ENCODE measurements at places on chromosomes 11 and 22.

GRCh38 chr11:132993991-132994502 is 538.3 kb downstream of the OPCML start:
- DNase-seq: no peak

GRCh38 chr22:29031227-29032011 is 30.2 kb downstream of the C22orf31 start:
- no peak for DNase-seq

GRCh38 chr22:22916215-22916951 is 28.8 kb downstream of the IGLL5 start:
- no peak for DNase-seq

DNA sequence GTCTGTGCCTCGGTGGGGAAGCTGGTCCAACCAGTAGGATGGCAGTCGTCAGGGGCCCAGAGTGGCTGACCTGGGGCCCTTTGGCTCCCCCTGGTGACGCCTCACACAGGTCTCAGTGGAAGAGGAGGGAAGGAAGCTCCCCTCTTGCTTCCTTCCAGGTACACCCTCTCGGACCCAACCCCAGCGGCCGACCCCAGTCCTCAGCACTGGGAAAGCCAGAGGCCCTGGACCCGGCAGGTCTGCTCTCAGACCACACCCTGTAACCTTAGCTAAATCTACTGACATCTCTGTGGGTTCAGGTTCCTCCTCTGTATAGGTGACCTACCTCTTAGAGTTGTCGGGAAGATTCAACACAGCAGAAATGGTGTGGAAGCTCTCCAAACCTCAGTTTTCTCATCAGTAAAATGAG is 3.4 kb upstream of the SCUBE1 start:
- DNase-seq: peak; percentile 70

DNA sequence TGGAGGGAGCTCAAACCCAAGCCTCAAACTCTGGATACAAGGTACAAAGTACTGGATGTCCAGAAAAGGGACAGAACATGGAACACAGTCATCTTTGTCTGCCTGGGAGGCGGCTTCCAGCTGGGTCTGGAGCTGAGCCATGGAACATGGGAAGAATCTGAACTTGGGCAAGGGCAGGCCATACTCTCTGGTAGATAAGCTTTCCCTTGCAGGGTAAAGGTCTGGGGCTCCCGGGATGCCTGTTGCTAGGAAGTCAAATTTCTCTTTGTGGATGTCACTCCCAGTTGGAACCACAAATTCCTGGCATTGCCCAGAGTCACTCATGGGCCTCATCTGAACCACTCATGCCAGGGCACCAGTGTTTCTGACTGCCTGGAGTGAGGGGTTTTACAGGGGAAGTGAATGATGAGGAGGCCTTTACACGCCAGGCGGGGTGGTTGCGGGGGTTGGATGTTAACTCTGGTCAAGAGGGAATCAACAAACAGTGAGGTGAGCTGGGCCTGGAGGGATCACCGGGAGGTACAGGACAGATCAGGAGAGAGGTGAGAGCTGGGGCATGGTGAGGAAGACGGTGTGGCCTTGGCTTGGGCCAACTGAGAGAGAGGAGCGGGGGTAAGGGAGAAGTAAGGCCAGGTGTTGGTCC is 5.7 kb downstream of the FTH1 start:
- no peak for DNase-seq

GRCh38 chr11:123472236-123472935 is 42.3 kb downstream of the GRAMD1B start:
- DNase-seq: no peak

- no peak for DNase-seq
Observed at GRCh38 chr11:117095284-117096161, 2.7 kb downstream of the SIK3 start.

GRCh38 chr22:45672564-45673481 is 1.2 kb downstream of the ATXN10 start:
- no peak for DNase-seq

DNA sequence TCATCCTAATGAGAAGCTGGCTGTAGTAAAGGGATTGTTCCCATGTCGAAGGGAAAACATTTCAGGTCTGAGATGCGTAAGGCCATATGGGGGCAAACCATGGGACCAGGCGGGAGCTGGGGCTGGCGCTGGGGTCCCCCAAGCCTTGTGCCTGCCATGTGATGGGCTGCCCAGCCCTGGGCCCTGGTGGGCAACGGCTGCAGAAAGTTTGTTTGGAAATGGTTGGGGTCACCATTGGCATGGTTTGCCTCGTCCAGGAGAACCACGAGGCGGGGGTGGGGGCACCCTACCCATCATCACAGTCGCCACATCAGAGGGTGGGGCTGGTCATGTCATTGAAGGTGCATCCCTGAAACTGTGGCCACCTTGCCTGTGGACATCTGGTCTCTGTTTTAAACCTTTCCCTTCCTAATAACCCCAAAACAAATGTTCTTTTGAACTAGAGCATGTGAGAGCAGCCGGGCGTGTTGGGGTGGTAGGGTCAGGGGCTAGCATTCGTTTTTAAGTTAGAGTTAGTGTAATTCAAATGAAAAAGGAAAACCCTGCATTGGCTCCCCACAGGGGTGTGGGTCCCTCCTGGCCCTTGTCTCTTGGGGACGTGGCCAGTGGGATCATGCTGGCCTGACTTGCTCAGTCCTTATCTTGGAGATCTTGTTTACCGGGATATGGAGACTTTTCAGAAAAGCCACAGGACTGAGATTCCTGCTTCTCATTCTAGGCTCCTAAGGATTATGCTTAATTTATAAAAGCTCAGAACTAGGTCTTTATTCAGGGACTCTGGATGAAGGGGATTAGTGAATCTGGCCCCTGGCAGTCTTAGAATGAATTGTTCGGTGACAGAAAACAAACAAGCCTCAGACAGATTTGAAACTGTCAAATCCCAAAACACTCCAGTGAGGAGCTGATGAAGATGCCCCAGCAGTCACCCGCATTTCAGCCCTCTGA is 98.5 kb downstream of the CTTN start:
- no peak for DNase-seq

DNA sequence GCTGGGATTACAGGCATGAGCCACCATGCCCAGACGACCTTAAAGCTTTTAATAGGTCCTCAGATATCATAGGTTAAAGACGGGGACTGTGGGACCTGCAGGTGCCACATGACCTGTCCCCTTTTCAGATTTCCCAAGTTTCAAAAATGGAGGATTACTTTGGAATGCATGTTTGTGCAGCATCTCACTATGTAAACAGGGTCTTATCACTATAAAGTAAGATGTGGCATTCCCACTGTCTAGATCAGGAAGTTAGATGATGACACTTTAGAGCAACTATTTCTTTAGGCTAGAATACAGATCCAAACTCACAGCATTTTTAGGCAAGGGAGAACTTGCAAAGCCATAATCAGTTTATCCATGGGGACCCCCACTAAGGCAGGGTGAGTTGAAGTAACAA is 92.8 kb downstream of the USP35 start:
- DNase-seq: no peak

- DNase-seq: no peak
Observed at GRCh38 chr11:16605389-16605893, 133.0 kb upstream of the C11orf58 start.

DNA sequence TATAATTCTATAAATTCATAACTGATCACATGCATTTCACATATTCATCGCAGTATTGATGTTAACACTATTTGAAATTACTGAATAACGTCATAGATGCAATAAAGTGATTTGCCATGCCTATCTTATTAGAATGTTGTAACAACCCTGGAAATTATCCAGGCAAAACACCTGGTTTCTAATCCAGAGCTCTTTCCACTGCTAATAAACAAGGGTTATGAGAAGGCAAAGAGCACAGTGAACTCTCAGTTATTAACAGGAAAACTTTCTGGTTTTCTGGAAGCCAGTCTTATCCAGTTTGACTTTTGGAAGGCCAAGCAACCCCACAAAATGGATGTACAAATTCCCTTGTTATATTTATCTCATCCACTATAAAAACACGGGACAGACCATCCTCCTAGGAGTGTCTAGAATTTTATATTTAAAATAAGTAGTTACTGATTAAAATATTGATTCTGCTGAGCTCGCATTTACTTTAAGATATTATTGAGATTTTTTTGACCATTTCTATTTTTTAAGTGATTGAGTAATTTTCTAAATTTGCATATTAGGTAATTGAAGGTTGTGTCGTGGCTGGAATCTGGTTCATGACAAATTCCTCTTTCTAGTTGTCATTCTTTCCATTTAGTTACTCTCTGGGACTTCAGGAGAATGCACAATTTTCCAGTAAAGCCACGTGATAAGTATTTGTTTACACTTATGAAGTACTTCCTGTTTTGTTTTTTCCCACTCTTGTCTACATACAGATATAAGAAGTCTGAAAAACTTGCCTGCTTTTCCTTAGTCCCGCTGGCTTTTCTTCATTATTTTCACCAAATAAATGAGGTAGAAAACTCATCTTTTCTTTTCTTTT is 47.9 kb downstream of the DCUN1D5 start:
- no peak for DNase-seq

GRCh38 chr22:36753120-36753802 is 22.7 kb downstream of the IFT27 start:
- DNase-seq: no peak

- DNase-seq: no peak
Observed at GRCh38 chr22:44438481-44439131, 59.4 kb downstream of the RTL6 start.

DNA sequence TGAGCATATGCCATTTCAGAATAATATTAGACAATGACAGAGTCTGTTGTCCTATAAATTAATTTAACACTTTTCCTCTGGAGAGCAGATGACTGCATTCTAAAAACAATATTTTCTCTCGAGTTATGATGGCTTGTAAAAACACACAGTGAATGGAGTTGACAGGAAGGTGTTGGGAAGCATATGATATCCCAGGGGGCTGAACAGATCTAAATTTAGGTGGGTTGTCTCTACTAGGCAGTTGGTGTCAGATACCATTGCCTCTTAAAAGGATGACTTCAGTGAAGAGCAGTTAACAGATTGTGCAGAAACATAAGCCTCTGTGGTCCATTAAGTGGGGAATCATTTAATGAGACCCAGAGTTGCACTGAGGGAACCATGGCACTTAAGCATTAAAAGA is 30.7 kb downstream of the SVIP start:
- no peak for DNase-seq

DNA sequence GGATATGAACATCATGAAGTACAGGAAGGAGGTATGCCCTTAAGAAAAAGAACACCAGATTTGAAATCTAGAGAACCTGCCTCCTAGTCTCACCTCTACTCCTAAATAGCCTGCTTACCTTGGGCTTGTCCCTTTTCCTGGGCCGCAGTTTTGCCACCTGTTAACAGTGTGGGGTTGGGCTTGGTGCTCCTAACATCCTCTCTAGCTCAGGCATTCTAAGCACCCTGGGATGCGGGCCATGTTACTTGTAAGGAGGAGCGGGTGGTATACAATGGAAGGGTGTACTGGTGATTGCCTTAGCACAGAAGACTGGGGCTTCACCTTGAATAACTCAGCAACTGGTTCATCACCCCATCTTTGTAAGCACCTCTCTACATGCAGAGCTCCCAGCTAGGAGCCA is 48.7 kb downstream of the TIMP3 start:
- DNase-seq: no peak

DNA sequence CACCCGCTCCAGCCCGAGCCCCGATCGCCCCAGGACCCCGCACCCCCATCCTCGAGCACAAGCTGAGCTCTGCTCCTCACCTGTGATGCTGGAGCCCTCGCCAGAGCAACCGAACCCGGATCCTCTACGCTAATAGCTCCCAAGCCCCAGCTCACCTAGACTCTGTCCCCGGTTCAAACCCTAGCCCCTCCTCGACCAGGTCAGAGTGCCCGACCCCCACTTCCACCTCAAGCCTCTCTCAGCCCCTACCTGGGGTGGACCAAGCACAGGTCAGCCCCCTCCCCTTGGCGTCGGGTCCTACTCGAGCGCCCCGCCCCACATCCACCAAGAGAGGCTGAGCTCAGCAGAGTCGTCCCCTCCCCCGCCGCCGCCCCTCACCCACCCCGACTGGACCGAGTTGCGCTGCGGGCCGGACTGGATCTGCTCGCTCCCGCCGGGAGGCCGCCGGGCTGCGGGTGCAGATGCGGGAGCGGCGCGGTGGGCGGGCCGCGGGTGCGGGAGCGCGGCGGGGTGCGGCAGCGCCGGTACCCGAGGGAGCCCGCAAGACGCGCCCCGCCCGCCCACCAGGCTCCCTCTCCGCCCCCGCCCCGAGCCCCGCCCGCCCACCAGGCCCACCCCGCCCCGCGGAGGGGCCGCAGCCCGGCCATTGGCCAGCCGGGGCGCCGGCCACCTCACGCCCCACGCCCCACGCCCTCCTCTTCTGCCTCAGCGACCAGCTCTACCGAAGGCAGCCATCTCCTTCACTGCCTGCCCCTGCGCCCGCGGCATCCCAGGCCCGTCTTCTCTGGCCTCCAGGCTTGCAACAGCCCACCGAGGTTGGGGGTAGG is 577 bp upstream of the DKK3 start:
- no peak for DNase-seq

DNA sequence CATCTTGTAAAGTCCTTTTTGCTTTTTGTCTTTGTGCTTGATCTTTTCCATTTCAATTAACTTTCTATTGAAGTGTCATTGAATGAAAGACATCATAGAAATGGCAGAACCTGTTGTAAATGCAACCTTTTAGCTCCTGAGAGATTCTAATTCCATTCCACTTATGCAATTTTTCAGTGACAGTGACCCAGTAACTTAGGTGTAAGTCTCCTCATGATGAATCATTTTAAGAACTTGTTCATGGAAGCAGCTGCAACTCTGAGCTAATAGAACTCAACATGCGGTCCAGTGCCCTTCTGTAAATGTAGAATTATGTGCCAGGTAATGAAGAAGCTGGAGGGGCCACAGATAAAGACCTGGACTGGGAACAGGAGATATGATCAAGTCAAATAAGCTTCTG is 398.3 kb upstream of the SYN3 start:
- DNase-seq: no peak

- no peak for DNase-seq
Observed at GRCh38 chr11:25211635-25212254, 714.9 kb downstream of the LUZP2 start.

- DNase-seq: no peak
Observed at GRCh38 chr22:17167486-17167885, 8.4 kb upstream of the HDHD5 start.

DNA sequence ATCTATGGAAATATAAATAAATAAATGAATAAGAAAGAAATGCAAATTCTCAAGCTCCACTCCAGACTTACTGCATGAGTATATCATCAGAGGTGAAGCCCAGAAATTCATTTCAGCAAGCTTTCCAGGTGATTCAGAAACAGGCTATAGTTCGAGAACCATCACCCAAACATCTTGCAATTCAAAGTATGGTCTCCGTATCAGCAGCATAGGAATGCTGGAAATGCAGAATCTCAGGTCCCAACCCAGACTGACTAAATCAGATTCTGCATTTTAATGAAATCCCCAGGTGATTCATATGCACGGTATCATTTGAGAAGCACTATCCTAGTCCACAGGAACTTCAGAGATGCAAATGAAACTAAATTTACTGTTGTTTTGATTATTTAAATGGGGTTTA is 95.3 kb downstream of the SERGEF start:
- no peak for DNase-seq

GRCh38 chr11:114282488-114282887 is 13.7 kb upstream of the NNMT start:
- no peak for DNase-seq
